Kidney glomerular epithelial cell (primary cell): ENCODE measurements at places on chromosomes 3 and 15.

- DNase-seq = no peak
Observed at GRCh38 chr15:99435877-99436541, 129.8 kb upstream of the MEF2A start.

GRCh38 chr3:182837855-182838454, 44.7 kb downstream of the ATP11B start:
- DNase-seq = no peak

DNA sequence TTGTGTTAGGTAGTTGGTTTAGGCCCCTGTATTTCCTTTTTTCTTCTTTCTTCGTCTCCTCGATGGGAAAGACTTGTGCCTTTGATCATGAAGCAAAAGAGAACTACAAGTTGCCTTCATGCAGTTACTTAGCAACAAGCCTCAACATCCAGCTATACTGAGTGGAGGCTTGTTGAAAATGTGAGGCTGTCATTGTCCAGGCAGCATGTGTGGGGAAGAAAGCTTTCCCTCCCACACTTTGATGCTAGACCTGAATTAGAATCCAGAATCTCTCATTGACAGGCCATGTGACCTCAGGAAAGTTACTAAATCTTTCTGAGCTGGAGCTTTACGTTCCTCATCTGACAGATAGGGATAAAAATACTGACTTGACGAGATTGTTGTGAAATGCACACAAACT, 23.7 kb downstream of the IFT122 start:
- DNase-seq = no peak

DNA sequence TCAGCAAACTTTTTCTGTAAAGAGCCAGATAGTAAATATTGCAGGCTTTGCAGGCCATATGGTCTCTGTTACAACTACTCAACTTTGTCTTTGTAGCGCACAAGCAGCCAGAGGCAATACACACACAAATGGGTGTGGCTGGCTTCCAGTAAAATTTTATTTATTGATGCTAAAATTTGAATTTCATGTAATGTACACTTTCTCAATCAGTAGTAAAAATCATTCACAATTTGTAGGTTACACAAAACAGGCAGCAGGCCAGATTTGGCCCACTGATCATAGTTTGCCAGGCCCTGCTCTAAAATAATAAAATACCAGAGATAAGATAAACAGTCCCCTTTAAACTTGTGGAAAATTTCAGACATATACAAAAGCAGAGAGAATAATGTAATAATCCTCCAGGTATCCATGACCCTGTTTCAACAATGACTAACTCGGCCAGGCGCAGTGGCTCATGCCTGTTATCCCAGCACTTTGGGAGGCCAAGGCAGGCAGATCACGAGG, 330.3 kb downstream of the SHQ1 start:
- no peak for DNase-seq

DNA sequence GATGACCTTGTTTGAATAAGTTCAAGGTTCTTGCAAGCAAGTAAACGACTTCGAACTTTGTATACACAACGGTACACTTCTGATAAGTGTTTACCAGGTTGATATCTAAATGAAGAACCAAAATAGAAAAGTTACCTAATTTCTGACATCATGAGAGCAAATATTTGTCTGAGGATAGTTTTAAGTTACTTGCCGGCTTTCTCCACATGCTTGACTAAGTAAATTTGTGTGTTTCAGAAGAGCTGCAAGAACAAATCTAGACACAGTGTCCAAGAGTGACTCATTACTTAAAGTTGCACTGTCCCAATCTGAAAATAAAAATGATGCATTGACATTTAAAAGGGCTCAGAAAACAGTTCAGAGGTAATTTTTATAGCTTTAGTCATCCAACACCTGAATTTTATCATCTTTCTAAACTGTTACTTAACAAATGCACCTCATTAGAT, 115.1 kb downstream of the HERC1 start:
- DNase-seq = no peak

DNA sequence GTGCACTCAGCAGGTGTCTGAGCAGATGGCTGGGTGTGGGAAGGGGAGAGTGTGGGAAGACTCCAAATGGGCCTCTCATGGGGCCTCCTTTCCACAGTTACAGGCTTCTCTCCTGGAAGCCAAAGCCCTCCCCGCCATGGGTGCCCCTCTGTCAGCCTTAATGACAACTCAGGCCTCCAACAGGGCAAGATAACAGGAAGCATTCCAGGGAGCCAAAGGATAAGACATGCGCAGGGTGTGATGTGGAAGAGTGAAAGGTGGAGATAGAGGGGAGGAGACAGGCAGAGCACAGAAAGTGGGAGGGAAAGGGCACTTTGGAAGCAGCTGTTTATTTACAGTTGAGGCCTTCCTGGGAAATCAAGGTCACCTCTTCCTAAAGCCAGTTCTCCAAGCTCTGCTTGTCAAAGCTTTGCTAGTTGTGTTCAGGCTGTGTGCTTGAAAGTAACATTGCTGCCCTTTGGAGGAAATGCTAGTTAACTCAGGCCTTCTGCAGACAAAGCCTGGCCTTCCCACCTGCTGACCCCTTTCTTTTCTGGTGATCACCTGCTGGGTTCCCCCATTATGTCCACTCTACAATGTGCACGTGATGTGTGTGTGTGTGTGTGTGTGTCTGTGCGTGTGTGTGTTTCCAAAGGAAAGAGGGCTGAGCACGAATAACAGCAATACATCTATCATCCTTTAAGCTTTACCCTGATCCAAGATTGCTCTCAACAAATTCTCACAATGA, 35.2 kb upstream of the SMAD3 start:
- DNase-seq = no peak
